ENCODE measurements at places on chromosomes 3 and 15.

GRCh38 chr15:35876762-35877161 lies 330.8 kb upstream of the DPH6 start:
- DNase-seq, result no peak

DNA sequence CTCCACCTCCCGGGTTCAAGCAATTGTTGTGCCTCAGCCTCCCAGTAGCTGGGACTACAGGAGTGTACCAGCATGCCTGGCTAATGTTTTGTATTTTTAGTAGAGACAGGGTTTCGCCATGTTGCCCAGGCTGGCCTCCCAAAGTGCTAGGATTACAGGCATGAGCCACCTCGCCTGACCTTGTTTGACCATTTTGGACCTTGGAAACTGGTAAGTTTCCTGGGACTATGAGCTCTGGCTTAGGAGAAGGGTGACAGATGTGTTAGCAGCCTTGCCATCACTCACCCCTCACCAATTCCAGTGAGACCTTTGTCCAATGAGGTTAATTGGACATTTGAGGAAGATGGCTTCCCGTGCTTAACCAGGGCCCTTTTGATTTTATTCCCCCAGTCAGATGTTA lies 19.9 kb downstream of the DNASE1L3 start:
- DNase-seq, result no peak

- DNase-seq, result no peak
Measured at GRCh38 chr3:1197051-1197450, 104.2 kb downstream of the CNTN6 start.

- no peak for DNase-seq
Measured at GRCh38 chr3:150020527-150020926, 49.8 kb upstream of the PFN2 start.

DNA sequence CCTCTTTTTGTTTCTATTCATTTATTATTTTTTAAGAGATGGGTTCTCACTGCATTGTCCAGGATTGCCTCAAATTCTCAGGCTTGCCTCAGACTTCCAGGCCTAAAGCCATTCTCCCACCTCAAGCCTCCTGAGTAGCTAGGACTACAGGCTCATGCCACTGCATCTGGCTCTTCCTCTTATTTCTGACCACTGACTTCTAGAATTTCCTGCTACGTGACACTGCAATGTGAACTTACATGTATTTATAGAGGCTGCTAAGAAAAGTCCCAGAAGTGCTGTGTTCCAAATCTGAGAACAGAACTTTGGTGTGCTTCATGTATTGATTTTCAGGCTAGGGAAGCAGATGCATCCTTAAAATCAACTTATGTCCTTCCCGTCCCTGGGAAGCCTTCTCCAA lies 407.4 kb downstream of the RSL24D1 start:
- no peak for DNase-seq

DNA sequence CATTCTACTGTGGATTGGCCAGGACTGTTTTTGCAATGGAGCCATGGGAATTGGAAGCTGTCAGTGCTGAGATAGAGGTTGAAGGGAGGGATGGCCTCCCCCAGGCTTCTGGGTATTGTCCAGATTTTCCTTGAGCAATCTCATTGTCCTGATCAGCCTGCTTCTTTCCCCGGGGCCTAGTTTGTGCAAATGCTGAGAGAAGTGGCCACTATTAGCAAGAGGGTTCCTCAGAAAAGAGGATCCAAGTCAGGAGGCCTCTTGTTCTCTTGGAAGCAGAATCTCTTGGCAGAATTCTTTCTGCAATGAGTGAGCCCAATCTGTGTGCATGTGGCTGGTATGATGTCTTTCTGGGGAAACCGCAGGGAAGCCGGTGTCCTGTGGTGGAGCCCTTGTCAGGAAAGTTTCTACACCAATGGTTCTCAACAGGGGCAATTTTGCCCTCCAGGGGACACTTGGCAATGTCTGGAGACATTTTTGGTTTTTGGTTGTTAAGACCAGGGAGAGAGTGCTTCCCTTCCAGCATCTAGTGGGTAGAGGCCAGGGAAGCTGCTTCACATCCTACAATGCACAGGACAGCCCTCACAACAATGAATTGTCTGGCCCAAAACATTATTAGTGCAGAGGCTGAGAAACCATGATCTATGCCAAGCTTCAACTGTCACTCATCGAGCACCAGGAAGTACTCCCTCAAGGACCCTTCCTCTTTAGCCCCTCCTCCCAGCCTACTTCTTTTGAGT lies 2.0 kb downstream of the LIPC start:
- DNase-seq, result no peak

- peak; percentile 98 for DNase-seq
Measured at GRCh38 chr3:122415762-122416654, at the start of gene WDR5B. Gene WDR5B, minus strand, starts transcription at chr3:122416062. Its CDS starts 534 bp downstream, at chr3:122415528.

- no peak for DNase-seq
Measured at GRCh38 chr3:132231633-132232032, 85.6 kb upstream of the ACP3 start.

GRCh38 chr3:156274791-156275190 lies 154.4 kb downstream of the KCNAB1 start:
- DNase-seq, result no peak

- peak; percentile 47 for DNase-seq
Measured at GRCh38 chr15:98850961-98851572, 156.5 kb downstream of the PGPEP1L start.

GRCh38 chr3:79368403-79368802 lies 399.4 kb downstream of the ROBO1 start:
- DNase-seq, result no peak

DNA sequence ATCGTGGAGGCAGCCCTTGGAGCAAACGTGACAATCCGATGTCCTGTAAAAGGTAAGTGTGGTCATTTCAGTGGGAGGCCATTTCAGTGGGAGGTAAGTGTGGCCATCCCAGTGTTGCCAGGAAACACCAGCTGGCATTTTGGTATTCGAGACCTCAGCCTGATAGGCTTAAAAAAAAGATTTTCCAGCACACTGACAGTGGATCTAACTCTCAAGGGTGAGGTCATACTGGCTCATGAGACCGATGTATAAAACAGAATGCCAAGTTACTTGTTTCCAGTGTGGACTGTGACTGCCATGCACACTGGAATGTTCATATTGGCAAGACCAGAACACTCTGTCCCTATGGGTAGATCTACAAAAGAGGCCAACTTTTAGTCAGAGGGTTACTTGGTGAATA lies 244.4 kb upstream of the GOLGA6L4 start:
- no peak for DNase-seq

- no peak for DNase-seq
Measured at GRCh38 chr15:27985099-27985498, 114.0 kb downstream of the OCA2 start.

All from CD8-positive, alpha-beta memory T cell (primary cell).